Activated T-helper 1 cell treated with anti-CD3 and anti-CD28 coated beads, Interleukin-12 subunit alpha, Interleukin-12 subunit beta, Interleukin-2, Interleukin-4 antibody, amounts not matched to agents 30 ng/mL and 10 ng/mL and 1 ng/mL, durations not matched to agents 14 hours and 24 hours and 36 hours (primary cell): ENCODE measurements at places on chromosomes 12 and 14. TPM values are rescaled to one million over a fixed set of nuclear protein-coding genes. Genes with fewer than 3 reads are reported as not detected.

Gene MAP4K5
- 26.4 and 27.5 TPM in 2 replicates for total RNA-seq

Gene MSI1
- total RNA-seq = 0.07 TPM in 1 of 2 replicates, not detected in the other

Gene CARMIL3
- 3.0 and 3.4 TPM in 2 replicates for total RNA-seq

Gene PLD4
- 0.10 and 0.21 TPM in 2 replicates for total RNA-seq

Gene CAPZA3
- not detected in 2 replicates for total RNA-seq

Gene RNASE7
- not detected in 2 replicates for total RNA-seq

DNA sequence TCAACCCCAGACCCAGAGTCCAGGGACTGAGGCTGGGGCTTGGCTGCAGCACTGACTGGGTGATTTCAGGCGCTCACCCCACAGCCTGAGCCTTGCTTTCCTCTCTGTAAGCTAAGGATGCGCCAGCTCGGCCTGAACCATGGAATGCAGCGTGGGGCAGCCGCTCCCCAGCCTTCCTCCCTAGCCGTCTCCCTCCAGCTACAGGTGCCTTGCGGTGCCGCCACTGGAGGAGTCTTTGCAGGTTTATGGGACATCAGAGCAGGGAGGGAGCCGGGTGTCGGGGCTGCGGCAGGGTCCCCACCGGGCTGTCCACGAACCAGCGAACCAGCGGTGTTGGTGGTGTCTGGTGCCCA lies 19.4 kb downstream of the PPP2R5C start:
- no peak for DNase-seq

DNA sequence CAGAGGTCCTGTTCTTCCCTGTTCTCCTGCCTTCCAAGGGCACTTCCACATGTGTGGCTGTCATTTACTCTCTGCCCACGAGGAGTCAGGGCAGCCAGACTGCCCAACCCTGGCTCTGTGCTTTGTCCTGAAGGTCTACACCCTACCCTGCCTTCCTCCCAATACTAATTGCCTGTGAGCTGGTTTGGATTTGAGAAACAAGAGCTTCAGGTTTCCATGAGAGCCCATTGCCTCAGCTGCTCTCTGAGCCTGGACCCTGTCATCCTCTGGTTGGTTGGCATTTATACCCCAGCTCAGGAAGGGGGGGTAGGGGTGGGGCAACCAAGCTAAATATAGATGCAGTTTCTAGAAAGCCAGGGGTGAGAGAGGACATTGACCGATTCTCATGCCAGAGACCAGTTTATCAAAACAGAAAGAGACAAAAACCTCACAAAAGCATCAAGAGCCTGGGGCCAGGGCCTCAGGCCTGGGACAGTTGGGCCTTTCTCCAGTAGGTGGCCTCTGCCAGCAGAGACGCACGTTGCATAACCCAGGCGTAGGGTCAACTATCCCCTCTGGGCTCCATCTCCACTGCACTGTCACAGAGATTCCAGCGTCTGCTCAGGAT lies 34.5 kb downstream of the VDR start:
- no peak for DNase-seq

GRCh38 chr12:108884116-108885012 lies 4.5 kb downstream of the DAO start:
- peak; percentile 25 for DNase-seq
